Esophagus muscularis mucosa (tissue), 4 donors: ENCODE measurements at places on chromosomes 4 and X.

DNA sequence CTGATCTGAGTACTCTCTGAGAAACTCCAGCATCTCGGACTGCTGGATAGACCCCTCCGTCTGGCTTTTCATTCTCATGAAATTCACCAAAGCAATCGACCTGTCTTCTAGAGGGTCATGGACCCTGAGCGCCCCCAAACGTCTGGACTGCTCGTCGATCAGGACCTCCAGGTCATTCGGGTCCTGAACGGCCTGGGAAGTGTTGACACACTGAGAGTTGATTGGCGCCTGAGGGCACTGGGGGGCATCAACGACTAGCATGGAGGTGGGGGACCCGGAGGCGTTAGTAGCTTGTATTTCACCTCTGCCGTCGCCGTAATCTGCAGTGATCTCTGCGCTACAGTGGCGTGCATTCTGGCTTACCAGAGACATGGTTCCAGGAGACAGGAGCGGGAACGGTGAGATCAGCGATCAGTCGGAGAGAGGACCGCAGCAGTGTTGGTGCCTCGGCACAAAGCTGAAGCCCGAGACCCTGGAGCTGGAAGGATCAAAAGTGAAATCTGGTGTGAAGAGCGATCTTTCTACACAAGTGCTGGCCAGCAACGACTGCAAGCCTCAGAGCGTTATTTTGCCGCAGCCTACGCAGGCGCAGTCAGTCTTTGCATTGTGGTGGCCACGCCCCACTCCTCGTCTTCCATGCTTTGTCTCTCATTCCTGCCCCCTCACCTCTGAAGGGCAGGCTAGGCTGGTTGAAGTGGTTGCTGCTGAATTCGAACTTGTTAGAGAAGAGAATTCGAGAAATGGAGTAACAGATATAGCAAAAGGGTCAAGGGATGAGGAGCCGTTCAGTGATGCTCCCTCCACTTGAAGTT is at the start of gene MAGEE2:
Gene MAGEE2, minus strand, starts transcription at position 575 of the 812 bp plus-strand sequence. Its CDS starts 203 bp downstream, at position 372.
- no peak for DNase-seq

GRCh38 chr4:544386-545105 is 31.5 kb downstream of the TMEM271 start:
- DNase-seq, result no peak

- DNase-seq, result no peak
These were observed 713 bp downstream of the PLXNB3 start for GRCh38 chrX:153764786-153765137.

GRCh38 chr4:41835321-41835995 is 86.9 kb upstream of the PHOX2B start:
- no peak for DNase-seq

GRCh38 chrX:48648336-48648751 is 35.3 kb upstream of the WAS start:
- no peak for DNase-seq

- DNase-seq, result no peak
These were observed 57.1 kb downstream of the ENPEP start for GRCh38 chr4:110532901-110533589.

GRCh38 chr4:64781737-64782326 is 372.6 kb upstream of the TECRL start:
- DNase-seq, result no peak

- DNase-seq, result no peak
These were observed 40.2 kb upstream of the EPGN start for GRCh38 chr4:74267998-74268606.

DNA sequence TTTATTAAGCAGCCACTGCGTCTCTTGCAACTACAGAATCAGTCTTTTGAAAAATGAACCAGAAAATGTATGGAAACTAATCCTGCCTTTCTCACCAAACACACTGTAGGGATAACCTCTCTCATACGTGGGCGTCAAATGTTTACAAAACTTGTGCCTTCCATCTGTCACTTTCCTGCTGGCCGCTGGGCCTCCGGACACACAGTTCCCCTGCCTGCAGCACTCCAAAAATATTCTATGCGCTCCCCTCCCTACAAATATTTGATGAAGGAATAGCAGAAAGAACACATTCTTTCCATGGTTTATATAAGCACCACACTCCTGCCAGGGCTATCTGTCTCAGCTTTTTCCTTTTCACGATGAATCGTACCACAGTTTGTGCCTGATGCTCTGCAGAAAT is 14.9 kb upstream of the CYTL1 start:
- DNase-seq, result no peak

DNA sequence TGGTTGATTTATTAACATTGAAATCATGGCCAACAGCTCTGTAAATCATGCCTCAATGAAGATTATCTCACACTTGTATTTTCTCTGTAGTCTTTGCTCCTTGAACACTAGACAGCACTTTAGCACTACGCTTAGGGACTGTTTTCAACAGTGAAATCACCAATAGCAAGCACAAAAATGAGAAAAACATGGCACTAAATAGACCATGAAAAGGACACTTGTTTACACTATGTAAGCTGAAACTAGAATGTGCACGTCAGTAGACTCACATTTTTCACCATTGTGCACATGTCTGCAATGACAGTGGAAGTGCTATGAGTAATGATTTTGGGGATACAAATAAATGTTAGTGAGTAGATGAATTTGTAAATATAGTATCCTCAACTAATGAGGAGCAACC is 3.1 kb downstream of the BMP2K start:
- no peak for DNase-seq

GRCh38 chr4:147955827-147956558 is 224.1 kb downstream of the ARHGAP10 start:
- no peak for DNase-seq

DNA sequence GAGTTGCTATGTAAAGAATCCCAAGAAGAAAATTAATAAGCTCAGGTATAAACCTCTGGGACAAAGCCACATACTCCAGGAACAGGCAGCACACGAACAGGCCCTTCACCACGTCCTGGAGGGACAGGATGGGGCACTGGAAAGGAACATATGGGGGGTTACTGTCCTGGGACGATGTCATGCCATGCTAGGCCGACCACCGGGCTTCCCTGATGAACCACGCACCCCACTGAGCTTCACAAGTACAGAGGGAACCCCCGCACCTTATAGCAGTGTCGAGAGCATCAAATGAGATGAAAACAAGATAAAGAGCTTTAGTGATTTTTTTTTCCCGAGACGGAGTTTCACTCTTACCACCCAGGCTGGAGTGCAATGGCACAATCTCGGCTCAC is 19.1 kb downstream of the NOP14 start:
- no peak for DNase-seq

DNA sequence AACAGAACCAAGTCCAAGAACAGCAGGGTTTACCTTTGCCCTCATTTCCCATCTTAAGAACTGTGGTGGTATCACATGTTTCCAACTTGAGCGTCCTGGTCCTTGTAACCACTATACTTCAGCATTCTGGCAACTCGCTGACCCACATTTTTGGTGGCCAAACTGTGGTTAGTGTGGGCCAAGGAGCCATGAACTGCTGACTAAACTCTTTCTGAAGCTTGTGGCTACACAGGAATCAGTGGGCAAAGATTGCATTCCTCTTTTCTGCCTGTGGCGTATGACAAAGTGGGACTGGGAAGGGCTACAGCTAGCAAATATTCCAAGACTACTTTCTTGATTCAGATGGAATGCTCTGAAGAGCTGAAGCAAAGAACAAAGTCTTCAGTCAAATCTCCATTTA is 106.3 kb upstream of the MID1 start:
- no peak for DNase-seq

DNA sequence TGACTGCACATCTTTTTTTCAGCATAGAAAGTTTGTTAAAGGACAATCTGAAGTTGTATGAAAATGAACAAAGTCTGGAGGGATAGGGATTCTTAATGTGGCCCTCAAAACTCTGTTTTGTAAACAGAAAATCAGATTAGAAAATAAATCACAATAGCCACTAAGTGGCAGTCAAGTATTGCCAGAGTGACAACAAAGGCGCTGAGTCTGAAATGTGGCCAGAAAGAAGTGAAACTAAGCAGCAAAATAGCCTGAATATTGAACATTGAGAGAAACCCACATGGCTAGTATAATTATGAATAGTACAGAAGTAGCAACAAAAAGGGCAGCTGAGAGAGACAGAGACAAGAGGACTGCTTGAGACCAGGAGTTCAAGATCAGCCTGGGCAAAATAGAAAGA is 81.1 kb upstream of the CT45A1 start:
- DNase-seq, result no peak

DNA sequence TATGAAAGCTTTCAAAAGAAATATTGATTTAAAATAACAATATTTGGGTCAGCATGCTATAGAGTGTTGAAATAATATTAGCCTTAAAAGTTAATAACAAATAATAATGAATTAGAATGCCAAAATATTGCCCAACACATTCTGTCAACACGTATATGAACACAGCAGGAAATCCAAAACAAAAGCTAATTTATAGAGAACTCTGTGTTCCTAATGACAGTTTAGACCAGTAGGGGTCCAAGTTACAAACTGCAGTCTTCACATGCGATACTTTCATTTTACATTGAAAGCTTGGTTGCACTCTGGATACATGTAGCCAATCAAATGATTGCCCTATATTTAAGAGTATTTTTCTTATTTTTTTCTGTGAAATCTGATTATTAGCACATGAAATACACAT is 274.4 kb downstream of the DCTD start:
- DNase-seq, result no peak

DNA sequence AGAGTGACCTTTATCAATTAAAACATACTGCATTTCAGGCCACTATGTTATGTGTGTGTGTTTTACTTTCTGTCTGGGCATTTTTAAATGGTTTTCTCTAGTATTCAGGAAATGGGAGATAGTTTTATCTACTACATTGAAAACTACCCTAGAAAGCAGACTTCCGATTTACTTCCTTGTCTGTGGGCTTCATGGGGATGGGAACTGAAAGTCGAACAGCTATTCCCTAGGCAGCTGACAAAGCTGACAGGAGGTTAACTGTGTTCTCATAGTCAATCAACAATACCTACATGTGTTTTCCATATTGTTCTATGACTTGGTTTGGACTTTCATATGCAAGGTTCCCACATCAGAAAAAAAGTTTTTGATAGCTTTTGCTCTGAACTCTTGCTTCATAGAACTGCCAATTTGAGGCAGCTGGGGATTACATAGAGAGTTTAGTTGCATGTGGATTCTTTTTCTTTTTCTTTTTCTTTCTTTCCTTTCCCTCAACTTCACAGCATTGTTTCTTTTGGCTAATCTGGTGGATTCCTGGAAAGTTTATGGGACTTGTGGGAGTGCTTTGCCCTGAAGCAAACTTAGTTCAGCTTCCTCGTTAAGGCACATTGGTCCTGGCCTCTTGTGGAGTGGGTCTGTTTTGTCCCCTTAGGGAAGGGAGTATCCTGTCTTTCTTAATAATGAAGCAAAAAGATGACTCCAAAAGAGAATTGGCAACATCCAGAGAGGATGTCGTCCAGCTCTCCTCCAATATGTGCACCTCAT is 327.1 kb upstream of the GIMD1 start:
- no peak for DNase-seq

GRCh38 chrX:7198499-7198898 is 50.5 kb upstream of the PUDP start:
- no peak for DNase-seq

GRCh38 chr4:133324491-133324890 is 175.4 kb downstream of the PCDH10 start:
- DNase-seq, result no peak

DNA sequence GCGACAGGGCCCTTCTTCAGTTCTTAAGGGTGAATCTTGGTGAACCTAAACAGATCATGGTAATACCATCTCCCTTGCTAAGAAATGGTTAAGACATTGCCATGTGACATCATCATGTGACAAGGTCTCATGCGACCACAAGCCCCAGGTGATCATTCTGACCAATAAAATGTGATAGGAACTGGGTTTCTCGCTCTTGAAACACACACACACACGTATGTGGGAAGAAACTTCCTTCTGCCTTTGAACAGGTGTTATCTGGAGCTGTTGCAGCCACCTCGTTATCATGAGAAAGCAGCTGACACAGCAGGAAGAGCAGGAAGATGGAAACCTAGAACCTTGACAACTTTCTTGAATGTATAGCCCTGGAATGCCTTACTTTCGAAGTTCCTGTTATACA is 10.2 kb downstream of the SOD3 start:
- peak; percentile 57 for DNase-seq

- no peak for DNase-seq
These were observed 181.7 kb downstream of the GBA3 start for GRCh38 chr4:22874334-22874912.

GRCh38 chr4:89117115-89117514 is 5.8 kb downstream of the TIGD2 start:
- no peak for DNase-seq

GRCh38 chr4:124973716-124974115 is 261.2 kb upstream of the ANKRD50 start:
- DNase-seq, result no peak

GRCh38 chr4:78545275-78546246 is 6.0 kb upstream of the ANXA3 start:
- no peak for DNase-seq

DNA sequence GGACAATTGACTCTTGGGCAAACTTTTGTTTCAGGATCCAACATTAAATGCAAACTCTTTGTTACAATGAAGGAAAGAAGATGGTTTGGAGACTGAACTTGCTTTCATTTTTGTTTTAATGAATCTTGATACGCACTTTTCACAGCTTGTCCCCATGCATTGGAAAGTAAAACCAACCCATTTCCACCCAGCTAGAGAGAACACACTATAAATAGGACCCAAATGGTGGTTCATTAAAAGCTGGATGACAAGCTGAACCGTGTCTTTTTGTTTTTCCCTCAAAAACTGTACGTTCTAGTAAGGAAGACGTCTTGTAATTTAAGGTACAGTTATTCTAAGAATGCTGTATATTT is 95.3 kb upstream of the EGFL6 start:
- DNase-seq, result no peak

DNA sequence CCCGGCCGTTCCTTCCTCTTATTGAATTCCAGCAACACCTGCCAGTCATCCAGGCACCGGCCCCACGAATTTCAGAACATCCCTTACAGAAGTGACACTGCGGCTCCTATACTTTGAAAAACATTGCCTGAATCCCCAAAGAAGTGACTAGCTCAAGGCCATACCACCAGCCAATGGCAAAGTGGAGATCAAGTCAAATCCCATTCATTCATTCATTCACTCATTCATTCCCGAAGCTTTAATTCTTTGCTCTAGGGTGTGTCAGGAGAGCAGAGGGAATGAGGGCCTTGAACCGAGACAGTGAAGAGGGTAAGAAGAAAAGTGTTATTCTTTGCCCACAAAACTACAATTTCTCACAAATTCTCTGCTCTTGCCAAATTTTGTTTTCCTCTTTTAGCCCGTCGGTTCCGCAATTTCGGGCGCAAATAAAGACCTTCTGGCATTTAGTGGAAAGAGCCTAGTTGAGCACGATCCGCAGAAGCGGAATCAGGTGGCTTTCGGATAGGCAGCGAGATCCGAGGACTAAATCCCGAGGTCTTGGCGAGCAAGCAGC is 824 bp upstream of the HMGB3 start:
- no peak for DNase-seq
